ENCODE measurements at places on chromosomes 11 and 22.

GRCh38 chr11:12529041-12529440 lies 145.2 kb upstream of the TEAD1 start:
- DNase-seq, result no peak

DNA sequence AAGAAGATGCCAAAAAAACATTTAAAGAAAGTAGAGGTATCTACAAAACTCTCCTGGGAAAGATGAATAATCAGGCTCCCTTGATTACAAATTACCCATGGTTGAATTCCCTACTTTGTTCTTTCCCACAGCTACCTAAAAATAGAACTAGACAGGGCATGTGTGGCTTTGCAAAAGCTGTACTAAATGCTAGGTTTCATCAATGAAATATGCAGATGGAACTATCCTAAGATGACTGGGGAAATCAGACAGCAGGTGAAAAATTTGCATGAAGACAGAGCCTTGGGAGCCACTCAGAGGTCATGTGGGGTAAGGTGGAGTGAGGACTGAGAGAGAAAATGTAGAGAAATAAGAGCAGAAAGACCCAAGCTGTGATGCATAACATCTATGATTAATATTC lies 14.7 kb downstream of the LAYN start:
- DNase-seq, result peak; percentile 59

GRCh38 chr22:39171623-39172264 lies 19.3 kb upstream of the CBX7 start:
- no peak for DNase-seq

DNA sequence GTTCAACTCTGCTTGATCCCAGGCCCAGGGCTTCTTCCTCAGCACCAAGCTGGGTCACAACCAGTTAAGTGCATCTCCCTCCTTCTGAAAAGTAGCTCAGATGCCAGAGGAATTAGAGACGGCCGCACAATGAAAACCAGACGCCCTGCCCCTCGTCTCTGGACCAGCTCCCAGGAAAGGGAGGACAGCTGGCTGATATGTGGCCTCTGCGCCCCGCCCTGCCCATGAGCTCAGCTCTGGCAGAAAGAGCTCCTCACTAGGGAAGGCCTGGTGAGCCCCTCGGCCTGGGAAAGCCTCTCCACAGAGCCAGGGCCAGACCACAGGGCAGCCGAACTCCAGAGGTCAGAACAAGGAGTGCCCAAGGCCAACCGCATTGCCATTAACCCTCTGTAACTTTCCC lies 18.1 kb upstream of the SCGB1A1 start:
- peak; percentile 71 for DNase-seq

DNA sequence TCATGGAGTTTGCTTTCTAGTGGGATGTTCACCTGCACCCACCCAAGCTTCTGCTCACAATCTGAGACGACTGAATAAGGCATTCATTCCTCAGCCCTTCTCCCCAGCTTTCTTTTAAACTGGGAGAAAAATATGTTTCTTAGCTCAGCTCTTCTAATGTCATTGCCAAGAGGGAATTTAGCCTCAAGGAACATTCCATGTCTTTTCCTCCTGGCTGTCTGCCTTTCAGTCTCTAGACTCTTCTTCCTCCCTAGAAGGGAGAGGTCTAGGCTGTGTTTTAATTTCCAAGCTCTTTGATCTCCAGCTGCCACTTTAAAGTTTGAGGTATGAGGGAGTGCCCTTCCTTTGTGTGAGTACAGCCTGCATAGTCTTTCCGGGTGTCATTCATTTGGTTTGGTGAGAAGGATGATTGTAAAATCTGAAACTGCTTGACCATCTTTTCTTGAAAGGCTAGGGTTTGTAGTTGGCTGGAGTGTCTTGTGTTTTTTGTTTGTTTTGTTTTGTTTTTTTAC lies 11.7 kb upstream of the HTATIP2 start:
- no peak for DNase-seq

GRCh38 chr11:2930704-2931419 lies 1.6 kb upstream of the PHLDA2 start:
- DNase-seq, result no peak

DNA sequence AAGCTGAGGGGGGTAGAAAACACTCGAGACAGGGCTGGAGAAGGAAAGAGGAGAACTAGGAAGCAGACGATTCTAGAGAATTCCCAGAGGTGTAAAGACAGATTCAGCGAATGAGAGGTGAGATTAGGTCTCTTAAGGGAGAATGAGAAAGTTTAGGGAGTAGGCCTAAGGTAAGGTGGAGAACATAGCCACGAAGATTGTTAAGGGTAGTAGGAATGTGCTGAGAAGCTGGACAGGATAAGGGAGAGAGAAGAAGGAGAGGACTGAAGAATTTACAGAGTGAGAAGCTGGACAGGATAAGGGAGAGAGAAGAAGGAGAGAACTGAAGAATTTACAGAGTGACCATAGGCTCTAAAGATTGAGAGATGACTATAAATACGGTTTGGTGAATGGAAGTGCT lies 908 bp downstream of the PPME1 start:
- no peak for DNase-seq

DNA sequence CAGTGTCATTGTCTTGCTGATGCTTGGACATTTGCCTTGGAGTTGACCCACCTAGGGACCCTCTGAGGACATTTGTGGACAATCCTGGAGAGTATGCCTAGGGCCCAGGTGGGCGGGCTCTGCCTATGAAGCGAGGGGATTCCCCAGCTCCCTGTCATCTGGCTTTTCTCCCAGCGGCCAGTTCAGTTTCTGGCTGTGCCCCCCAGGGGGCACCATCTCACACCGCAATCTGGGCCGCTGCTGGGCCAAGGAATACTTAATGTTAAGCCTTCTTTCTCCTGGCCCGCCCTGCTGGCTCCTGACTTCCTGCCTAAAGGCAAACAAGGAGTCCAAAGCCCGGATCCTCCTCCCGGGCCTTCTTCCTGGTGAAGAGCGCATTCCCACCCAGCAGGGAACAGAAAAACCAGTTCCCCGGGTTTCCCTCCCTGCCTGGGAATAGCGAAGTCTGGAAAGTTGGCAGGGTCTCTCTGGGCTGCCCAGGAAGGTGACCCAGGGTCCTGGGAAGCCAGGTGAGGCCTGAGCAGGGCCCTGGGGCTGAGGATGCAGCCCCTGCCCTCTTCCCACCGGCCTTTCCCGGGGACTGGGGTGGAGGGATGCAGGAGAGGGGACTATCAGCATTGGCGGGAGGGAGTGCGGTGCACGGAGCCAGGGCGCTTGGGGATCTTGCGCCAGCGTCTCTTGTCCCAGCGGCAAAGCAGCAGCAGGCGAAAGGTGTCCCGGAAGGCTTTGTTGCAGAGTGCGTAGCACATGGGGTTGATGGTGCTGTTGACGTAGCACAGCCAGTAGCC lies 11.9 kb downstream of the CHRM1 start:
- no peak for DNase-seq

- no peak for DNase-seq
These were observed 8.6 kb downstream of the GAL start for GRCh38 chr11:68692871-68693483.

DNA sequence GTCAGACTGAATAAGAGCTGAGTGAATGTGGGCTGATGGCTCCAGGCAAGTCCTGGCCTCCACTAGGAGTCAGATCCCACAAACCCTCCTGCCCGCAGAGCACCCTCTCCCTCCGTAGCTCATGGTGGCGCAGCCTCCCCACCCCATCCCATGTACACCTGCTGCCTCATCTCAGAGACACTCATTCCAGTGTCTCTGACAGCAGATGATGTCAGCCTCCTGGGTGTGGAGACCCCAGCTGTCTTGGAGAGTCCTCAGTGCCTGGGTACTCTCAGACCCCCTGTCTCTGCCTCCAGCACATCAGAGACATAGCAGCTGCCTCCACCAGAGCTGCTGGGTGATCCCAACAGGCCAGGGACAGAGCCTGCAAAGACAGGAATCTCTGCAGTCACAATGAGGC lies 9.5 kb downstream of the IGLL5 start:
- no peak for DNase-seq

- no peak for DNase-seq
These were observed 3.3 kb upstream of the POLR2G start for GRCh38 chr11:62757846-62758788.

All from BJ (cell line).